Esophagus squamous epithelium (tissue), 5 donors: ENCODE measurements at places on chromosomes 5 and 9.

DNA sequence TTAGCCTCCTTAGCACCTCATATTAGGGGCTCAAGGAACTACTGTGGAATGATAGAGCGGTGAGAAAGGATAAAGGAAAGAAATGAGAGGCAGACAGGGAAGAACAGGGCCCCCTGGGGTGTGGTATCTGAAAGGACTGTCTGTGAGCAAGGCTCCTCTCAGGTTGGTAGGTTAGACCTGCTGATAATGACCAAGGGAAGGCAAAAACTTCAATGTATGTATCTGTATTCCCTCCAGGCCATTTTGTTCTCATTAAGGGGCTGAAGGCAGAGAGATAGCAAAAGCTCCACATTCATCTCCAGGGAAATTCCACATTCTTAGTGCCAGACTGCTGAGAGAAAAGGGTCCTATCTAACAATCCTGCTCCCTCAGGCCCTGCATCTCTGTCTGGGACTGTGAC is 28.6 kb downstream of the TRIM32 start:
- no peak overlapping the region for H3K4me3 ChIP-seq
- no peak for DNase-seq
- H3K27ac ChIP-seq, result no peak overlapping the region
- H3K4me1 ChIP-seq, result peaks cover 4% of the 10 kb centered on the region
- H3K27me3 ChIP-seq, result no peaks in the 10 kb centered on the region

GRCh38 chr9:110583237-110583636 is 3.7 kb upstream of the SVEP1 start:
- no peaks in the 10 kb centered on the region for H3K36me3 ChIP-seq
- peaks cover 5% of the 10 kb centered on the region for H3K4me1 ChIP-seq
- no peaks in the 10 kb centered on the region for H3K27me3 ChIP-seq
- no peak overlapping the region for H3K27ac ChIP-seq

DNA sequence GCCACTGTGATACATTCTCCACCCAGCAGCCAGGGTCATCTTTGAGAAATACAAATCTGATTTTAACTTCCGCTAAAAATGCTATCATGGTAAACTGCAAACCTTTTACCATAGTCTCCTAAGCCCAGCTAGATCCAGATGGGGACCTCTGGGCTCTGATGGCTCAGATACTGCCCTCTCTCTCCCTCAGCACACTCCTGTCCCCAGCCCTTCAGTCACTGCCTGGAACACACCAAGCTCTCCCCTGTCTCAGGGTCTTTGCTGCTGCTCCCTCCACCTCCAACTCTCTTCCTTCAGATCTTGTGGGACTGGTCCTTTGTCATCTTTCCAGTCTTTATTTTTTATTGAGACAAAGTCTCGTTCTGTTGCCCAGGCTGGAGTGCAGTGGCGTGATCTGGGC is 65.1 kb downstream of the SPRY4 start:
- H3K36me3 ChIP-seq, result no peaks in the 10 kb centered on the region
- H3K27me3 ChIP-seq, result no peaks in the 10 kb centered on the region
- no peak overlapping the region for H3K4me3 ChIP-seq
- no peak for DNase-seq

DNA sequence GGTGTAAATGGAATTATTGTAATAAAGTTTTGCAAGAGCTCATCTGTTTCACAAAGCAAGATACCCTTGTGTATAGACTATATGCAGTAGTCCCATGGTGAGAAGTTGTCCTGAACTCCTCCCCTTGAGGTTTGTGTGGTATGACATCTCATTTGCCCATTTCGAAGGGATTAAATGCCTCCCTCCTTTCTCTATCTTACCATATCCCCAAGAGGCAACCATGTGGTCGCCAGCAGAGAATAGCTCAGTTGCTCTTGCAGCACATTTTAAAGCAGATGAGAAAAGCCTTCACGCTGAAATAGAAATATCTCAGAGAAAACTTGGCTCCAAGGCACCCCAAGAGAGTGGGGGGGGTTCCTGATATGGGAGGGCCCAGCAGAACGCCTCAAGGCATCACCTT is 4.6 kb downstream of the SEMA6A start:
- H3K4me1 ChIP-seq, result no peaks in the 10 kb centered on the region
- no peak overlapping the region for H3K27ac ChIP-seq
- H3K27me3 ChIP-seq, result peaks cover 49% of the 10 kb centered on the region

DNA sequence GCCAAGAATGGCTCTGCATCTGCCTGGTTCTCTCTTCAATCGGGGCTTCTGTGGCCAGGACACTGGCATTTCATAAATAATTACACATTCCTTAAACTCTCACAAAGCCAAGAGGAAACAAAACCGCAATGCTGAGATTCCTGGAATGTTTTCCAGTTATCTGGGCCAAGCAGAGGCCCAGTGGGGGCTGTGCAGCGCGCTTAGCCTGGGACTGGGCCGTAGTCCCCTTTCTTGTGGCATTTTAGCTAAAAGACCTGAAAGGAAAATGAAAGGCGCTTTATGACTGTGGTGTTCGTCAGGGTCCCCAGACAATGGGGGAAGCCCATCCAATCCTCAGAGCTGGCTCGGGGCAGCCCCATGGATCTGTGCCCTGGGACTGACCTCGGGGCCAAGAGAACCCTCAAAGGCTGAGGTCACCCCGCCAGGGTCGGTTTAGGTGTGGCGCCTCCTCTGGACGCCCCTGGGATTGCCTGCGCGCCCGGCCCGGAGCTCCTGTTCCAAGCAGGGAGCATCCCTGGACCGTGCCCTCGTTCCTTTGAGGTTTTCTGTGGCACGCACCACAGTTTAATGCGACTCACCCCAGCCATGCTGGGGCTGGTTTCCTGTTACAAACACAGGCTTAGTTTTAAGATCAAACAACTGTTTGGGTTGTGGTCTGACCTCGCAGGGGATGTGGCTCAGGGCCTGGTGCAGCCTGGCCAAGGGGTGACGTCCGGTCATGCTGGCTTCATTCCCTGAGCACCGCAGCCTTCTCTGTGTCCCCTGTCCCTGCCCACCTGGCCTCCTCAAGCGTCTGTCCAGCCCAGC is 51.5 kb upstream of the NKD2 start:
- no peaks in the 10 kb centered on the region for H3K36me3 ChIP-seq
- no peak overlapping the region for H3K4me3 ChIP-seq
- peak overlapping the region; percentile 68 for H3K27ac ChIP-seq
- H3K4me1 ChIP-seq, result peaks cover 23% of the 10 kb centered on the region

DNA sequence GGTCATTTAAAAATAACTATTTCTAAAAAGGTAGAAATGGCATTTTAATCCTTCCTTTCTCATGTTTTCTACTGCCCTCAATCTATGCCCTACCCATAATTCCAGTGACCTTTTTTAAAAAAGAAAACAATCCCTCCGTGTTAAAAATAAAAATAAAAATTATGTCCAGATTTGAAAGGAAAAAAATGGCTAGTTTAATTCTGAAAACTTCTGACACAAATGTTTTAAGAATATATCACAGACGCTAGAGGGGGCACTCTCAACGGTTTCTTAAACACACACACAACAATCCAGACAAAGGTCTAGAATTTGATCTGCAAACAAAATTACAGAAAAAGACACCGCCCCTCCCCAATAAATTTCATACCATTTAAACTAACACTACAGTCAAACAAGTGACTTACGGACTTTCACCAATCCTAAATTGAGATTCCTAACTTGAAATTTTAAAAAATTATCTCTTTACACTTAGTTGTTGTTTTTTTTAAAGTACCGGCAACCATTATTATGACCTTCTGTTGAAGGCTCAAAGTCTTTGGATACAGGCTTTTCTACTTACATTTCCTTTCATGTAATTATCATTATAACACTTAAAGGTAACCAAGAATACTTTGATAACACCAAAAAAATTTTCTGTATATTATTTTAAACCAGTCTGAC is 38.2 kb downstream of the CLINT1 start:
- H3K36me3 ChIP-seq, result peaks cover 9% of the 10 kb centered on the region
- H3K27ac ChIP-seq, result peak overlapping the region; percentile 26
- H3K4me3 ChIP-seq, result no peak overlapping the region
- peaks cover 7% of the 10 kb centered on the region for H3K4me1 ChIP-seq
- H3K27me3 ChIP-seq, result no peaks in the 10 kb centered on the region
- DNase-seq, result no peak

- no peak for DNase-seq
- H3K4me1 ChIP-seq, result no peaks in the 10 kb centered on the region
- H3K27me3 ChIP-seq, result no peaks in the 10 kb centered on the region
- H3K4me3 ChIP-seq, result no peak overlapping the region
These were observed 112.4 kb downstream of the INIP start for GRCh38 chr9:112605518-112605917.

DNA sequence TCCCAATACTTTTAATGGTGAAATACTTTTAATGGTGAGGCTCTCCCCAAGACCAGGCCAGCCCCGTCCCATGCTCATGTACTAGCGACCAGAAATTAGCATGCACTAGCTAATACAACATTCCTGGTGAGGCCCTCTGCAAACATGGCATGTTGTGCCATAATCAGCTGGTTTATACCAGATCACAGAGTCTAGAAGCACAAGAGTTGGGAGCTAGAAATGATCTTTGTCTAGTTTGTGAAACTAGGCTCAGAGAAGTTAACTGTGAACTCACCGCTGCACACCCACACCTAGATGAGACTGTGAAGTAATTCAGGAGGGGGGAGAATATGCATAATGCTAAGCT is 37.4 kb downstream of the MTMR12 start:
- no peak for DNase-seq
- peak overlapping the region; percentile 29 for H3K27ac ChIP-seq
- no peaks in the 10 kb centered on the region for H3K27me3 ChIP-seq
- no peaks in the 10 kb centered on the region for H3K36me3 ChIP-seq
- peaks cover 59% of the 10 kb centered on the region for H3K4me1 ChIP-seq
- no peak overlapping the region for H3K4me3 ChIP-seq

- H3K27ac ChIP-seq, result no peak overlapping the region
- no peaks in the 10 kb centered on the region for H3K36me3 ChIP-seq
- no peaks in the 10 kb centered on the region for H3K4me1 ChIP-seq
- no peak for DNase-seq
- no peak overlapping the region for H3K4me3 ChIP-seq
These were observed 271.1 kb upstream of the MVB12B start for GRCh38 chr9:126055381-126055985.

DNA sequence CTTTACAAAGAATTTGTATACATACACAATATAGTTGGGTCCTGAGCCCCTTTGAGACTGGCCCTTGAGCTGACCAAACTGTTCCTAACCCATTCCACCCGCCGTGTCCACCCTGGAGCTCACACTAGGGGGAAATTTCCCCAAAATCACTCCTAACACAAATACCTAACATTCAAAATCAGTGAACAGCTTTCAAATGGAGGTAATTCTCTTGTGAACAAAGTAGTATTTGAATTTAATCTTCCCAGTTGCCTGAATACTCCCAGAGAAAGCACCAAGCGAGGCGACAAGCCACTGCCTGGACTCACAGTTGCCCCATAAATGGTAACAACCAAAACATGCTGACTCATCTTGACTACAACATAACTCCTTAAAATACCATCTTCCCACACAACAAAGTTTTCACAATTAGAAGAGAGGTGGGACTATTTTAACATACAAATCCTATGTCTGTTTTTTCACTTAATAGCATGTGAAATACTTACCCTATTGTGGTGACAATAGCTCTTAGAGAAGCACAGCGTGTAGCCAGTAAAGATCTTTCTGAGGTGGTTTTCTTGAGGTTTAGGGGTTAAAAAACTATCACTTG is 31.7 kb upstream of the SCAMP1 start:
- H3K36me3 ChIP-seq, result no peaks in the 10 kb centered on the region
- no peaks in the 10 kb centered on the region for H3K4me1 ChIP-seq

GRCh38 chr9:136233411-136233810 is 12.2 kb downstream of the QSOX2 start:
- no peak overlapping the region for H3K4me3 ChIP-seq
- H3K4me1 ChIP-seq, result peaks cover under 1% of the 10 kb centered on the region
- no peaks in the 10 kb centered on the region for H3K27me3 ChIP-seq
- no peak for DNase-seq

GRCh38 chr5:176735383-176736265 is 74.7 kb upstream of the UNC5A start:
- H3K4me3 ChIP-seq, result no peak overlapping the region
- H3K27ac ChIP-seq, result no peak overlapping the region
- H3K4me1 ChIP-seq, result no peaks in the 10 kb centered on the region
- no peaks in the 10 kb centered on the region for H3K36me3 ChIP-seq
- H3K27me3 ChIP-seq, result no peaks in the 10 kb centered on the region
- DNase-seq, result no peak

DNA sequence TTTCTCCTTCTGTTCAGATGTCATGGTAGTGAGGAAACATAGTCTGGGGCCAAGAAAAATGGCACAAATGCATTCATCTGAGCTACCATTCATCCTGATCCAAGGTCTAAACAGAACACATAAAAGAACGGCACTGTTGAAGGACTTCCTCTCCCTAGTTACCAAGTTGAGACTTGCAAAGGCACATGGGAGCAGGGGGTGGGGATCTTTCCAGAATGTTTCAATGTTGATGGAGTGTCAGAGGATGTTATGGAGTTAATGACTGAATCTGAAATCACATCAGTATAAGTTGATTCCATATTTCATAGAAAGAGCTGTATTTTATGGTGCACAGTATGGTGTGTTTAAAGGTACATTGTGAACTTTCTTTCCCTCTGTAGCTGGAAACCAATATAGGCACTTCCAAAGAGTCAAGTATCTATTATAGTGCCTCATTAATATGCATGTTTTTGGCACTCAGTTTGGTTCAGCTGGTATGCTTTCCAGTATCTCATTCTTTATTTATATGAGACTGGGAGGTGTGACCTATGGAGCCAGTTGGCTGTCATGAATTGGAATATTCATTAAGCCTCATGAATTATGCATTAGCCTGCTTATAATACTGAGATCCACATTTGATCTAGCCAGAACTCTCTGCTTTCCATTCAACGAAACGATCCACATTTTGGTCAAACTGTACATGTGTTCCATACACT is 603.0 kb downstream of the NR2F1-AS1 start:
- DNase-seq, result no peak
- no peaks in the 10 kb centered on the region for H3K27me3 ChIP-seq
- no peaks in the 10 kb centered on the region for H3K36me3 ChIP-seq
- no peak overlapping the region for H3K27ac ChIP-seq
- no peak overlapping the region for H3K4me3 ChIP-seq

DNA sequence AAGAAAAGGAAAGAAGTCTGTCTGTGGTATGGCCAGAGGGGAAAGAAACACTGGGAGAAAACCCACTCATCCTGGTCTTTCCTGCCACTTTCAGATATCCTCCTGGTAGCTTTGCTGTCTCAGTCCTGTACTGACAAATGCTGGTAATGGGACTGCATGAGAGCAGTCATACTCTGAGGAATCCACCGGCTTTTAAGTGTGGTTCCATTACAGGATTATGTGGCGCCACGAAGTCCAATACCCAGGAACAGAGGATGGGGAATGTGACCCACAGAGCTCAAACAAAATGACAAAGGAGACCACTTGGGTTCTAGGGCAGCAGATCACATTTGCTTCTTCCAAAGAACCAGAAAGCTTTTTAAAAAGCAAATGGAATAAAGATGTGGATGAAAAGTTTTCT is 26.3 kb upstream of the FBP1 start:
- no peak overlapping the region for H3K4me3 ChIP-seq
- H3K4me1 ChIP-seq, result peaks cover 10% of the 10 kb centered on the region
- no peaks in the 10 kb centered on the region for H3K36me3 ChIP-seq

- H3K27me3 ChIP-seq, result no peaks in the 10 kb centered on the region
- no peaks in the 10 kb centered on the region for H3K36me3 ChIP-seq
- H3K27ac ChIP-seq, result no peak overlapping the region
- DNase-seq, result no peak
These were observed 53.7 kb upstream of the VLDLR start for GRCh38 chr9:2567922-2568321.

GRCh38 chr9:129989740-129990139 is 53.2 kb downstream of the FNBP1 start:
- no peak for DNase-seq
- H3K36me3 ChIP-seq, result no peaks in the 10 kb centered on the region
- H3K27ac ChIP-seq, result peak overlapping the region; percentile 83
- H3K27me3 ChIP-seq, result no peaks in the 10 kb centered on the region
- peaks cover 4% of the 10 kb centered on the region for H3K4me1 ChIP-seq
